Fibroblast of gingiva (primary cell): ENCODE measurements at places on chromosomes 4 and X.

- no peak for DNase-seq
Observed at GRCh38 chrX:132394591-132394990, 94.2 kb downstream of the MBNL3 start.

- DNase-seq = no peak
Observed at GRCh38 chr4:184595430-184595829, 53.8 kb downstream of the CASP3 start.

DNA sequence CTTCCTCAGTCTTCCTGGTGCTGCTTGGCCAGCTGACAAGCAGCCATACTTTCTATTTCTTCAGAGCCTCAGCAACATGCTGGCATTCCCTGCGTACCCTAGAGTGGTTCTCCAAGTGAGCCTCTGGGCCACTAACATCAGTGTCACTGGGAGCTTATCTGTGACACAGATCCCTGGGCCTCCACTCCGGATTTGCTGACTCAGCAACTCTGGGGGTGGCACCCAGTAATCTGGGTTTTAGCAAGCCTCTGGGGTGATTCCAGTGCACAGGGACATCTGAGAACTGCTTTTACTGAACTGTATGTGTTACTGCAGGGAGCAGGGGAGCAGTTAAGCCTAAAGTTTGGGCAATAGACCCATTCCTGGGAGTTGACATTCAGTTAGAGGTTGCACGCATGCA lies 28.2 kb upstream of the HMGB3 start:
- DNase-seq = no peak

DNA sequence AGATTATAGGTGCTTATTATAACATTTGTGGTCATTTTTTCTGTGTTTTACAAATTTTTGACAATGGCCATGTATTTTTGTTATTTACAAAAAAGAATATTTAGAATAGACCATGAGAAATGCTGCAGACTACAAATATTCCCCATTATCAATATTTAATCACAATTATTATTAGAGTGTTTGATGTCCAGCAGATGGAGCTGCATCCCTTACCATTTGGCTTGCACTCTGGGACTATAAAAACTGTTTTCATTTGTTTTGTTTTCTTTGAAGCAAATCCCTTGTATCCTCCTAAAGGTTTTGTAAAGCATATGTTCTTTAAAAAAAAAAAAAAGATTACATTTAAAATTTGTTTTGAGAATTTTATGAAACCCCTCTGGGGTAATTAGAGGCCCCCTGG lies 85.6 kb upstream of the CXorf66 start:
- DNase-seq = no peak

- DNase-seq = no peak
Observed at GRCh38 chrX:139429913-139430312, 100.6 kb upstream of the F9 start.

DNA sequence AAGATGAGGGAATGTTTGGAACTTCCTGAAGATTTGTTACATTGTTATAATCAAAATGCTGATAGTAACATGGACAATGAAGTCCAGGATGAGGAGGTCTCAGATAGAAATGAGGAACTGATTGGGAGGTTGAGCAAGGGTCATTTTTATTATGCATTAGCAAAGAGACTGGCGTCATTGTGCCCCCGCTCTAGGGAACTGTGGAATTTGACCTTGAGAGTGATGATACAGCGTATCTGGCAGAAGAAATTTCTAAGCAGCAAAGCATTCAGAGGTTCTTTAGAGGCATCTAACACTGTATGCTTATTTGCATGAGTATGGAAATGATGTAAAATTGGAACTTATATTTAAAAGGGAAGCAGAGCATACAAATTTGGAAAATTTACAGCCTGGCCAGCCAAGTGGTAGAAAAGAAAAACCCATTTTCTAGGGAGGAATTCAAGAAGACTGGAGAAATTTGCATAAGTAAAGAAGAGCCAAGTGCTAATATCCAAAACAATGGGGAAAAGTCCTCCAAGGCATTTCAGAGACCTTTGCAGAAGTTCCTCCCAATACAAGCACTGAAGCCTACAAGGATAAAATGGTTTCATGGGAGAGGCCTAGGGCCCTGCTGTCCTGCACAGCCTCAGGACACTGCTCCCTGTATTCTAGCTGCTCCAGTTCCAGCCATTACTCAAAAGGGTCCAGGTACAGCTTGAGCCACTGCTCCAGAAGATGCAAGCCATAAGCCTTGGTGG lies 483.0 kb upstream of the NDST4 start:
- DNase-seq = no peak

DNA sequence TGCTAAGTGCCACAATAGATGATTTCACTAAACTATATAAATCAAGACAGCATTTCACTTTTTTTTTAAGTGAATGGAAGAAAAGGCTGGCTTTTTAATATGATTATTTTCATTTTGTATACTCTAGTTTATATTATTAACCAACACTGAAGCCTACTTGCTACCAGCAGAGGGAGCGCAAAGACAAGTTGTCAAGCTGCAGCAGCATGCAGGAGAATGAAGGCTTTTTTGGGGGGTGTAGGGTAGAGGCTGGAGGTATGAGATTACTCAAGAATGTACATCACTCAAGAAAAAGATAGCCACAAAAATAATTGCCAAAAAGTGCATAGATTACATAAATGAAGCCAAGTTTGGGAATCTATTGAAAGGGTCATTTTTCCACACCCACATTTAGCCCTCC lies 519.5 kb downstream of the FGF13 start:
- DNase-seq = no peak

DNA sequence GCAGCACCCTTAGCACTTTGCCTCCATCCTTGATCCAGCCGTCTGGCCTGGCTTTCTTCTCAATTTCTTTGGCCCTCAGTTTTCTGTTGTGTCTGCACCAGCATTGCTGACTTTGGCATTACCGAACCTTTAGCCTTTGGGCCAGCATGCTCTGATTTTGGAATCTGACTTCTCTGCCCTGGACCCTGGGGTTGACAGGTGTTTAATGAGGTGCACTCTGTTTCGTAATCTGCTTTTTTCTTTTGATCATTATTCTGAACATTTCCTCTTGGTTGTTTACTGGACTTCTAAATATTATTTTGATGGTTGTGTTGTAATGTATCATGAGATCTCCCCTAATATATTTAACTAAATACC lies 71.5 kb upstream of the ENPP6 start:
- no peak for DNase-seq

GRCh38 chr4:101101072-101101471 lies 246.3 kb downstream of the PPP3CA start:
- no peak for DNase-seq

- no peak for DNase-seq
Observed at GRCh38 chrX:16191605-16192004, 24.3 kb downstream of the MAGEB17 start.

DNA sequence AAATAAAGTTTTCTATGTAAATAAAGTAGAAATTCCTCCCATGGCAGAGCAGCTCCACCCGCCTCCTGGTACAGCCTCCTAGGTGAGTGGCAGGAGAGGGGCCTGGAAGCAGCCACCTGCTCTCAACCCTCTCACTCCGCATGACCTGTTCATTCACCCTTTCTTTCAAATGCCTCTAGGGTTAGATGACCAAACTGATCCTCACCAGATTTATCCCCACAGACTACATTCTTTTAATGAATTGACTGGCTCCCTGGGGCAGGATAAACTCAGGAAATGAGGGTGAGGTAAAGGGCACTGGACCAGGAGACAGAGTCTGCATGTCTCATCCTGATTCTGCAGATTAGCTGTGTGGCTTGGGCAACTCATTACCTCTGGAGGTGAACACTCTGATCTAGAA lies 32.6 kb upstream of the NKX6-1 start:
- no peak for DNase-seq

GRCh38 chr4:86319390-86319789 lies 40.5 kb downstream of the MAPK10 start:
- DNase-seq = no peak

- DNase-seq = no peak
Observed at GRCh38 chr4:2810388-2810787, 17.5 kb downstream of the SH3BP2 start.

GRCh38 chr4:183342541-183343533 lies 20.6 kb upstream of the CLDN24 start:
- DNase-seq = no peak

- DNase-seq = no peak
Observed at GRCh38 chrX:49147282-49147681, 15.3 kb upstream of the MAGIX start.

DNA sequence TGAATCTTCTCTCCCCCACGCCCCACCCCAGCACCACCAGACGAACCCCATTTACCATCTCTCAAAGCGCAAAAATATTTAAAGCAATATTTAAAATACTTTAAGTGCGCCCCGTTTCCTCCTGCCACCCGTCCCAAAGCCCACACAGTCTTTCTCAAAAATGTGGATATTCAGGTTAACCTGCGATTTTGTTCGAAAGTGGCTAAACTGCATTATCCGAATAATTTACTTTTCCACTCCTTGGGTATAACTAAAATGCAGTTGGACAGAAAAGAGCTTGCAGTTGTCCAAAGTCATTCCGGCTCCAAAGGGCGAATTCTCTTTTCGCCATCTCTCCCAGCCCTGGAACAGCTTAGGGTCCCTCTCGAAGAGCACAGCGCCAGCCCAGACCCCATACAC lies 662 bp downstream of the SMIM43 start:
- DNase-seq = no peak

DNA sequence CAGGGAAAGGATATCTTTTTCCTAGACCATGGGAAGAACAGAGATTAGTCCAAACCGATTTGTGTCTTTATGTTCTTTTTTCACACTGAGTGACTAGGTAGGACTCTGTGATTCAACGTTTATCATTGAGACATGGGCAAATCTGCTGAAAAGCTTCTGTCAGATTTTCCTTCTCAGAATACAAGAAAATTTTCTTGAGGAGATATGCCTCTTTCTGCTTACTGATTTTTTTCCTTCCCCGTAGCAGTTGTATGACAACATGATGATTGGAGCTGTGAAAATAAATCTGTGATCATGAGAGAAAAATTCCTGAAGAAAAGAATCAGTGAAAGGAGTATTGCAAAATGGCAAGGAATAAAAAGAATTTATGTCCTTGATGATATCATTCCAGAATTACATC lies 130.6 kb upstream of the FAT4 start:
- DNase-seq = no peak

- DNase-seq = no peak
Observed at GRCh38 chr4:145177906-145178538, 2.4 kb downstream of the OTUD4 start.
